ENCODE measurements at places on chromosomes 2 and 18.

- no peak for DNase-seq
These were observed 15.0 kb upstream of the TRIB2 start for GRCh38 chr2:12701786-12702167.

DNA sequence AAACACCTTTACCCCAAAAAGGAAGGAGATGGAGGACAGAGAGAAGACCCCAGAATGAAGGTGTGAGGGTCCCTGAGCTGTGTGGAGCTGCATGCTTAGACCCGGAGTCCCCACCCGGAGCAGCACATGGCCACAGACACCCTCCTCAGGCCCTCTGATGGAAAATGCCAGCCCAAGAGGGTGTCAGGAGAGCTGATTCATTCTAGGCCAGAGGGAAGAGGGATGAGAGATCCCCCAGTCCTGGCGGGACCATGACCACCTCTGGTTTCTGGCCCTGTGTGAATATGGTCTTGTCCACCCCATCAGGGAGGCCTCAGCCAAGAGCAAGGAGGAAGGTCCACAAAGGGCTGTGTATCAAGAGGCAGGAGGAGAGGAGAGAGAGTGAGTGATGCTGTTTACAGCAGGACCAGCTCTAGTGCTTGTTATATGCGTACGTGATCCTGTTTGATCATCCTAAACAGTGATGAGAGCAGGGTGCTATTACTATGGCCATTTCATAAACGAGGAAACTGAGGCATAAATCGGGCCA lies 186.6 kb upstream of the HAAO start:
- no peak for DNase-seq

DNA sequence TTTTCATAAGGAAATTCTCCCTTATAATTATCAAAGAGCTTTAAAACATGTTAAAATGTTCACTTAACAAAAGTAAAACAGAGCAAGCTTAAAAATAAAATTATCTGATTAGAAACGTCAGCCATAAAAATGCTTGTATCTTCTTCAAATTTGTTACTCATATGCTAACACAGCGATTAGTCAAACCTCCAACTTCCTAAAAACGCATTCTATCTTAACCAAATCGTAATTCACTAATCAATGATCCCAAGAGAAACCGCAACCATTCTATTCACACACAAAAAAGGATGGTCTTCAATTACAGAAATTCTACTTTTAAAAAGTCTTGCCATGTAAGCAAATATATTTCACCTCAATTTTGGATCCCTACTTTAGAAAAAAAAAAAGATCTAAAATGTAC lies 1.9 kb downstream of the STK17B start:
- DNase-seq: no peak

DNA sequence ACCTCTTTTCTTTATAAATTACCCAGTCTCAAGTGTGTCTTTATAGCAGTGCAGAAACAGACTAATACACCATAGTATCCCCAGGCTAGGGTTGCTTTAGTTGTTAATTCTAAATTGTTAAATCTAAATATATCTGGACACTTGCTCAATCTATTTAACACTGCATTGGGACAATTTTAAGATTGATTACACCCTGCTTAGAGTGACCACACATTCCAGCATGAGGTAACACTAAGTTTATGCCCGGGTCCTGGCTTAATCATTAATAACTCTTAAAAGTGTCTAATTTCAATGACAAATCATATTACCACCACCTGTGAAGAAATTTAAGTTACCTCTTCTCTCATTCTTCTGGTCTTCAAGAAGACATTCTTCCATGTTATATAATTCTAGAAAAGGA lies 131.4 kb downstream of the ZNF385B start:
- no peak for DNase-seq

DNA sequence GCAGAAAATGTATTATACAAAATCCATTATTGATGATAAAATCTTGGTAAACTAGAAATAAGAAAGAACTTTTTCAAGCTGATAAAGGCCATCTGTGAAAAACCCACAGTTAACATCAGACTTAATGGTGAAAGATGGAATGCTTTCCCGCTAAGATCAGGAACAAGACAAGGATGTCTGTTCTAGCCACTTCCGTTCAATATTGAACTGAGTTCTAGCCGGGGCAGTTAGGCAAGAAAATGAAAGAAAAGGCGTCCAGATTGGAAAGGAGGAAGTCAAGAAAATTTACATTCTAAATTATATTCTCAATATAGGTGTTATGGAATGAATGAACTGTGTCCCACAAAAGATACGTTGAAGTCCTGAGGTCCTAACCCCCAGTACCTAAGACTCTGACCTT lies 39.1 kb upstream of the DTNB start:
- no peak for DNase-seq

DNA sequence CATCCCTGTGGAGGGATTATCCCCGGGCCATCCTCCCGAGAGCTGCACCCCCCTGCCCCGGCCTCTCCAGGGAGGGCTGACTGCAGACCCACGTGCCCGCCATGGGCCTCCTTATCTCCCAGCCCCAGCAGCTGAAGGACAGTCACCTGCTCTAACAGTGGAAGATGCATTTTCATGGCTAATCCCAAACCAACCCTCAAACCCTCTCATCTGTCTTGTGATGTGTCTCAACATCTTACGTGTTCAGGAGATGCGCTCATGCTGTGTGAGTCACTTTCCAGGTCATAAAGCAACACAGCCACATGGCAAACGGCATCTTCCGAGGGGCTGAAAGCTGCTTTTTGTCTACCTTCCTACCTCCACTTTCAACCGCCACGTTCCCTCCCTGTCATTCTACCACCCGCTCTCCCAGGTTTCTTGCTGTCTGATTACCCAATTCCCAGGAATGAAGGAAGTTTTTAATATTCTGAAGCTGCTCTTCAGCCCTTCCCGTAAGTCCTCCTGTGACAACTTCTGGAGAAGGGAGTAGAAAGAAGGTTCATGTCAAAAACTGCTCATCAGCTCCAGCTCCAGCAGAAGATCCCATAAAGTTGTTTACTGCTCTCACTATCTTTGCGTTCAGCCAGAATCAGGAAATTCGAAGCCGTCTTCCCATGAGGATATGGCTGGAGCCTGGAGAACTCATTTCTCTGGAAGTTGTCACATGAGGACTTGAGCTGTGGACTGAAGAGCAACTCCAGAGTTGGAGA lies 54.5 kb downstream of the MBP start:
- DNase-seq: no peak

GRCh38 chr2:10163498-10164486 lies 41.3 kb downstream of the RRM2 start:
- no peak for DNase-seq

DNA sequence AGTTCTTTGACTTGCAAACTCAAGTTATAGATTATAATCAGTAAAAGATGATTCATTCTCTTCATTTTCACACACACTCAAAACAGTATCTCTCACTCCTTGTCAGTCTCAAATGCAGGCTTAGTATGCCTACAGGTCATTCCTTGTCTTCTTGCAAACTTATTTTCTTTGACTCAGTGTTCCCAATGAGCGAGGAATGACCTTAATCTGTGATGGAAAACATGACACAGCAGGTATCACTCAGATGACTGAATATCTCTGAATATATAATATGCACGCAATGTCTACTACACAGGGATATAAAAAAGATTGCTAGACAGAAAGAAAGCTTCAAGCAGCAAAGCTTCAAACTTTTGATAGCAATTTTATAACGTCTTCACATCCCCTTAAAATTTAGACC lies 127.8 kb upstream of the RGPD4 start:
- no peak for DNase-seq

GRCh38 chr18:35089891-35090550 lies 48.8 kb downstream of the MAPRE2 start:
- DNase-seq: no peak

- DNase-seq: no peak
These were observed 8.9 kb upstream of the MROH2A start for GRCh38 chr2:233769260-233769659.

DNA sequence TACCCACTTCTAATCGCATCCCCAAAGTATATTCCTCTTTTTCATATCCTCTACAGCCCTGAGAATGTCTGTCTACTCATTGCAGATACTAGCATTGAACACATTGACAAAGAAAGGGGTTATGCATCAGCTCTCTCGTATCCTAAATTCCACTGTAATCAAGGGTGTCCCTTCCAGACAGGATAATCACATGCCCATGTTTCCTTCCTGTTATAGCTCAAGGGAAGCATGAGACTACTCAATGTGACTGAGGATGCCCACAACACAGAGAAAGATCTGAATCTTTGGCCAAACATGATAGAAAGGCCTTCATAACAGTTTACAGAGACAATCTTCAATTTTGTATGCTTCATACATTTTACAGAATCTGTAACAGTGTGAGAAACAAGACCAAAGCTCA lies 69.2 kb downstream of the HIBCH start:
- no peak for DNase-seq

DNA sequence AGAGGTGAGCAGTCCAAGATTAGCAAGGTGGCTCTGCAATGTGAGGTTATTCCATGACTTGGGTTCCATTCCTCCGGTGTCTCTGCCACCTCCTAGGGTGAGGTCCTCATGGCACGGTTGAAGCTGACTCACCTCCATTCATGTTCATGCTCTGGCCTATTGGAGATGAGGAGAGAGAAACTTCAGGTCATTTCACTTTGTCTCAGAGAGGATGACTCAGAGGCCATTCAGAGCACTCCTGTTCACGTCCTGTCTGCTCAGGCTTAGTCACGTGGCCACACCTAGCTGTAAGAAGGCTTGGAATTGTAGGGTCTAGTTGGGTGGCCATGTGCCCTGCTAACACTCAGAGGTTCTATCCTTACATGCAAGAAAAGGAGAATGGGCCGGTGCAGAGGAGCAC lies 67.5 kb upstream of the MBOAT2 start:
- DNase-seq: peak; percentile 11

GRCh38 chr2:150647943-150648342 lies 160.5 kb upstream of the RND3 start:
- DNase-seq: no peak

DNA sequence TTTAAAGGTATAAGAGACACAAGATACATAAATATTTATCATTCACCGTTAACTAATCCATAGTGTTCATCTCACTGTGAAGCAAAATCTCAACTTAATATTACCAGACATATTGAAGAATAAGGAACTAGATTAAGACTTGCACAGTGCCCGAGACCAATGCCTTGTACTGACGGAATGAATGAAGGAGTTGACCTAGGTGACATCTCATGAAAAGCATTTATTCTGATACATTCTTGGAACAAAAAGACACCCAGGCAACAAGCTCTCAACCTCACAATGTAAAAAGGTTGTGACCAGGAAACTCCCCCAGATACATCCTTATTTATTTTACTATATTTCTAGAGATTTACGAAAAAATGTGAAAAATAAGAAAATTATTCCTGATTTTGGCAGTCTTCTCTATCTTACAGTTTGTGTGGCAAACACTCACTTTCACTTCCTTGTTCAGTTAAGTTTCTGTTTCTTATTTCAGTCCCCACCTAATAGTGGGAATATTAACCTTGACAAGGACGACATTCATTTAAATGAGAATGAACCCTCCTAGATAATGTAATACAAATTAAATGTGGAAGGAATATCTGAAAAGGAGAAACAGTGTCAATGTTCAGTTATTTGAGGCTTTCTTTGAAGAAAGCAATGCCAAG lies 28.4 kb downstream of the M1AP start:
- DNase-seq: no peak

DNA sequence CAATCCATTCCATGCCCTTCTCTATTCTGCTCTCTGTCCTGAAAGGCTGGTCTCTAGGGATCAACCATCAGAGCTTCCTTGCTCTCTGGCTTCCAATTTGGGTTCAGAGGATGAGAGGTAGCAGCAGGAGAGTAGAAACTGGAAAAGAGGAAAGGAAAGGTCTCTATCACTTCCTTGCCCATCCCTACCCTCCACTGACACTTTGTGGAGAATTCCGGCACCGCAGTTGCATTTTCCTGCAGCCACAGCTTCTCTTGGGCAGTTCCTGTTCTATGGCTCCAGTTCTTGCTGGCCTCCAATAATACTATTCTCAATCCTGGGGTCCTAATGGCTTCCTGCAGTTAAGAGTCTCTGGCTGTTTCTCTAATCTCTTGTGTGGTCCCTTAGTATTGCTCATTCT lies 13.3 kb upstream of the IMPACT start:
- DNase-seq: no peak

DNA sequence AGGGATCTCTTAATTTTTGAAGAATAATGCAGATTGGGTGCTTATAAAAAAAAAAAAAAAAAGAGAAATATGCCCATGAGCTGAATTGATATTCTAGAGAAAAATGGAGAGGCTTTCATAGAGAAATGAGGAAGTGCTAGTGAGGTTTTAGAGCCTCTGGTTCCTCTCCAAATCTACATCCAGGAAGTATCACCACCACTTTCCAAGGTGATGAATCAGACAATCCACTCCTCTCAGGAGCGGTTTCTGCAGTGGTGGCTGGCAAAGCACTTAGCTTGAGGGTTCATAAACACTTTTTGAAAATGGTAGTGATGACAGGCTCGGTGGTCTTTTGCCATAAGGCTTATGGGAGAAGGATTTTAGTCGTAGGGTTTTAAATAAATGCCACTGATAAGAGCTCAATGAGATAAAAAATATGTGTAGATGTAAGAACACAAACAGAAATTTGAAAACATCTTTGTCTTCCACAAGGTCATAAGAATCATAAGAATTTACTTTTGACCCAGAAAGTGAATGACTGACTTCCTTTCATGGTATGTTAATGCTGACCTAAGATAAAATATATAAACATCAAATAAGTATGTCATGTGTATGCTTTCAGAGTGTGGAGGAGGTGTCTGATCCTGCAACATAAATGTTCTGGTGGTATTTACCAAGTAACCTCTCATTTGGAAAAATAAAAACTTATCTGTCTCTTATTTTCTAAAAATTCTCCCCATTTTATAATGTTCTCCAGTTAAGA lies 42.1 kb upstream of the DSG1 start:
- DNase-seq: no peak

DNA sequence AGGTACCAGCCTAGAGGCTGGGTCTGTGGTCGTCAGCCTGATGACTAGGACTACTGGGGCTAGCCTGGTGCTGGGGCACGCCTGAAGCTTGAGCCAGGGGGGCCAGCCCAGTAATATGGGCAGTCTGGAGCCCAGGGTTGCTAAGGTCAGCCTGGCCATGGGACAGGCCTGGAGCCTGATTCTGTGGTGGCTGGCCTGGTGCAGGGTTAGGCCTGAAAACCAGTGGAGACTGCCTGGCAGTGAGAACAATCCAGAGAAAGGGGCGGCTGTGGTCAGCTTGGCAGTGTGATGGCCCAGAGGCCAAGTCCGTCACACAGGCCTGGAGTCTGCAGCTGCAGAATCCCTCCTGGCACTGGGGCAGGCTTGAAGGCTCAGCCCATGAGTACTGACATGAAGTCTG lies 445.8 kb downstream of the SATB2 start:
- no peak for DNase-seq

DNA sequence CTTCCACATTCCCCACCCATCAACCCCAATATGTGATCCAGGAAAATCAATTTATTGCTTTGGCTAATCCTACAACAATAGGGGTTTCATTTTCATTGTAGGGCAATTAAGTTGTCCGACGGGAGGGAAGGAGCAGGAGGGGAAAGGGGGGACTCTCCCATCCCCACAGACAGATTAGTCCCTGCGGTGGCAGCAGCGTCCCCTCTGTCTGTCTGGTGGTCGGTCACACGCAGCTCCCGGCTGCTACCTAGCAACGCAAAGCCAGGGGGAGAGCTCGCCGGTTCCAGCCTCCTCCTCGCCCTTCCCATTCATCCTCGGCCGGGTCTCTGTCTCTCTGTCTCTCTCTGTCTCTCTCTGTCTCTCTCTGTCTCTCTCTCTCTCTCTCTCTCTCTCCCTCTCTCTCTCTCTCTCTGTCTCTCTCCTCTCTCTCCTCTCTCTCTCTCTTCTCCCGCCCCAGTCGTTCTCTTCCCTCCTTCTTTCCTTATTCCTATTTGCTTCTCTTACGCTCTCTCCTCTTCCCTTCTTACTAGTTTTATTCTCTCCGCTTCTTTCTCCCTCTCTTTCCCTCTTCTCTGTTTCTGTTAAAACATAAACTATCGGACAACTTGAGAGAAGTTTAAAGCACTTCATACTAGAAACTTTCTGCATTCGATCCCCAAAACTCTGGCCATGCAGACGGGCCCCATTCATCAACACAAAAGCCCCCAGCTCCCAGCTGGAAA lies 1.2 kb downstream of the LRP2 start:
- DNase-seq: no peak
